ENCODE measurements at places on chromosomes 1 and 21. TPM values are rescaled to one million over a fixed set of nuclear protein-coding genes. Genes with fewer than 3 reads are reported as not detected.

GRCh38 chr1:78902641-78903040 lies 103.9 kb downstream of the ADGRL4 start:
- no peak for DNase-seq

DNA sequence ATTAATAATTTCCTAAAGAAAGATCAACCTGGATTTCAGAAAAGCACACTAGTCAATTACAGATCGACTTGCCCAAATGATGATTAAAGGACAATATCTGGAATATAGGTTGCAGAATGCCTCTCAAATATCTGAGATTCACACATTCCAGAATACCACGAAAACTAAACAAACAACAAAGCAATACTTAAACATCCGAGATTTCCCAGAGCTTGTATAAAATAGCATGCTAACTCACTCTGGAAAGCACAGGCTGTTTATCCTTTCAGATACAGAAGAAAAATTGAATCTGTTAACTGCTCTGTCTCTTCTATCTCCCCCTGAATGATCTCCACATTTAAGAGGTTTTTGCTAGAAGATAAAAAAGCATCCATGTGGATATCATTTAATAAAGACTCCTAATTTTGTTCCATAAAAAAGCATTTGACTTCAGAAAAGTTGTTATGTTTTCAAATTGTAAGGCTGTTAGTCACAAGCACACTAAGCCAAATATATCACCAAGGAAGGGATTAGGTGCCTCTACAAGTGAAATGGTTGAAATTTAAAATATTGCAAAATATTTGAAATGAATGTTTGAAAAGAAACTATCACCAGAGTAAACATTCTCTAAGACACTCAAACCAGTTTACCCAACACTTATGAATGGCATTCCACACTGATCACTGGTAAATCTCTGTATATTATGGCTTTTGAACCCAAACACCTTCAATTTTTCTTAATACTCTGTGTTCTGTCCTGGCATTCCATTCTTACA lies 865.1 kb upstream of the ADAMTS5 start:
- no peak for DNase-seq

- DNase-seq = peak; percentile 89
Measured at GRCh38 chr1:109773203-109773899, 9.6 kb upstream of the EPS8L3 start.

DNA sequence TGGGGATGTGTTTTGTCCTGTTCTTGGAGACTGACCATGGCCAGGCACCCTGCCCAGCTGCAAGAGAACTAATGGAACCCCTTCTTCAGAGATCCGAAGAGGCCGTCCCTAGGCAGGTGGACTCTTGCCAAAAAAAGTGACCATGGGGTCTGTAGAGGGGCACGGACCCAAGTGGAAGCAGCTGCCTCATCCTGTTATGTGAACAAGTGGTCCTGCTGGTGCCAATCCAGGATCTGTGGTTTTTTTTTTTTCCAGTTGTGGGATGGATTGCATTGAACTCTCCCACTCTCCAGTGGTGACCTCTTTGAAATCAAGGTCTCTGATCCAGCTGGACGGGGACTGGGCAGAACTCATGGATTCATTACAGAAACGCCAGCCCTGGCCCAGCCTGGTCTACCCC lies 71.2 kb downstream of the ARHGEF10L start:
- DNase-seq = no peak

- DNase-seq = no peak
Measured at GRCh38 chr1:72670902-72671301, 388.6 kb upstream of the NEGR1 start.

Gene CAPN9
- total RNA-seq = 0.41 TPM

Gene GPR153
- total RNA-seq = 8.6 TPM
